RCC 7860 (cell line): ENCODE measurements at places on chromosomes 2 and 18.

DNA sequence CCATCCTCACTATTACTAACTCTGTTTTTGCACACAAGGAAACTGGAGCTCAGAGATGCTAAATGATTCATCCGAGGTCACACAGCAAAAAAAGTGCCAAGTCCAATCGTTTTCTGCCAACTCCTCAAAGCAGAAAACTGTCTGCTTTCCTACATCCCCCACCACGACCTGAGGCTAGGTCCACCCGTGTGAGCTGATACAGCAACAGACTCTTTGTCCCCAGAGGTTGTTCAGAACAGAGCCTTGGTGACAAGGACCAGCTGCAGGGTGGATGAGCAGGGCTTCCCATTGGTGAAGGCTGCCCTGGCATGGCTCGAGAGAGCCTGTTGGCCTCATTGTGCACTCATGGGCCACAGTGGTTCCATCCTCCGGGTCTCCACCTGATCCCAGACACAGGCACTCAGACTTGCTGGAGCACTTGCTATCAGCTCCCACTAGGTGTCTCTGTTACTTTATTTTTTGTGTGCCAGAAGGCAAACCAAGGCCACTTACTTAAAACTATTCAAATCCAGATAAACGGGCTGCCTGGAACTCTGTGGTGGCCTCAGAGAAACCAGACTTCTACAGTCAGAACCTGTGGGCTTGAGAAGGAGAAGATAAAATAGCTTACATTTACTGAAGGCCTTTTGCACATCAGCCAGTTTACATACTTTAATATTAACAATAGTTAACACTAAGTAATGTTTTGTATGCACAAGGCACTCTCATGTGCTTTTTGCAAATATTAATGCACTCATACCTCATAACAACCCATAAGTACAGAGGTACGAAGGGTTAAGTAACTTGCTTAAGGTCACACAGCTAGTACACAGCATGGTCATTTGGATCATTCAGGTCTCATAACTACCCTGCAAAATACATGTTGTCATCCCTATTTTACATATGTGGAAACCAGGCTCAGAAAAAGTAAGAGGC, 62.9 kb upstream of the CTIF start:
- DNase-seq: peak; percentile 62

GRCh38 chr2:157922815-157923214, 46.7 kb upstream of the ACVR1 start:
- DNase-seq: no peak

- DNase-seq: no peak
Observed at GRCh38 chr2:95054016-95054415, 28.5 kb downstream of the MAL start.

DNA sequence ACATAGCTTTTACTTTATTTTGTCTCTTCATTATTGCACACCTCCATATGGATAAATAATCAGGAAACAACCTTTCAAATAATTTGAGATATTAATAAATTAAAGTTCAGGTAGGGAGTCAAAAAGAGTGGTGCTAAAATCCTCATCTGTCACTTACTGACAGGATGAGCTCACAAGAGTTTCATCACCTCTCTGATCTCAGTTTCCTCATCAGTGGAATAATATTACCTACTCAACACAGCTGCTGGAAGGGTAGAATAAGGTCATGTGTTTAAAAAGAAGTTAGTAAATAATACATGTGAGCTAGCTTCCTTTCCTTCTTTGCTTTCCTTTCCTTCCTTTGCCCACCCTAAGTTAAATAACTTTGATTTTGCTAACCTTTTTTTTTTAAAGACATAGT, 61.9 kb downstream of the RDH14 start:
- no peak for DNase-seq

DNA sequence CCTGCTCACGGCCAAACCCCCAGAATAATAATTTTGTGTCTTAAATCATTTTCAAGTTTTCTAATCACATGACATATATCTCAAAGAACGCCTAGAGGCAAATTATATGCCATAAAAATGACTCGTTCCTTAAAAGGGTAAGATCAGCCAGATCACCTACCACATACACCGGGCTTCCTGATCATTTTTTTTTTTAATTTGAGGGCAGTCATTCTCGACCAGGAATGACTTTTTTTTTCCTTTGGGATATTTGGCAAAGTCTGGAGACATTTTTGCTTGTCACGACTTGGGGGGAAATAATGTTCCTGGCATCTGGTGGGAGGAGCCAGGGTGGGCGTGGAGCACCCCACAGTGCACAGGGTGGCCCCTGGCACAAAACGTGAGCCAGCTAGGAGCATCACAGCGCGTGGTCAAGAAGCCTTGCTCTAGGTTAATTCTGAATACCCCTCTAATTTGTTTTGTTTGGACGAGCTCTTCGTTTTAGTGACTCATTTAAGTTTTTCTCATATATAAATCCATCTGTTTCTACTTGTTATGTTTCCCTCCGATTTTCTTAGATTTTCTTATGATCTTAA, 94.9 kb downstream of the TWIST2 start:
- DNase-seq: no peak

DNA sequence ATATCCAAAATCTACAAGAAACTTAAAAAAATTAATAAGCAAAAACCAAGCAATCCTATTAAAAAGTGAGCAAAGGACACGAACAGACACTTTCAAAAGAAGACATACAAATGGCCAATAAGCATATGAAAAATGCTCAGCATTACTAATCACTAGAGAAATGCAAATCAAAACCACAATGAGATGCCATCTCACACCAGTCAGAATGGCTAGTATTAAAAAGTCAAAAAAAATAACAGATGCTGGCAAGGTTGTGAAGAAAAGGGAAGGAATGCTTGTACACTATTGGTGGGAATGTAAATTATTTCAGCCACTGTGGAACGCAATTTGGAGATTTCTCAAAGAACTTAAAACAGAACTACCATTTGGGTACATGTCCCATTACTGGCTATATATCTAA, 128.8 kb upstream of the SESTD1 start:
- no peak for DNase-seq

DNA sequence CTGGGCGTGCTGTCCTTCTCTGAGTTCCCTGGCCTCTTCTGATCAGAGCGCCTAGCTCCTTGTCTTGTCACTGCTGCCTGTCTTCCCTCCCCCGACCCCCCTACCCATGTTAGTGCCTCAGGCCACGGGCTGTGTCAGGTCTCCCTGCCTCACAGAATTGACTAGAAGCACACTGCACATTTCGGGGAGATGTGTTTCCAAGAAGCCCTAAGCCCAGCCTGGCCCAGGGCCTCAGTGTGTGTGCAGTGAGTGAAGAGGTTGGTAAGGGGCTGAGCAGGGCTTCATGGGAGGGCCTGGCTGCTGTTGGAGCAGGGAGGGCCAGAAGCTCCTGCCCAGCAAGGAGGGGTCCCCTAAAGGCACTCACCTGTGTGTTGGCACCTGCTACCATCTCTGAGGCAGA, 13.1 kb downstream of the KCNF1 start:
- DNase-seq: no peak

DNA sequence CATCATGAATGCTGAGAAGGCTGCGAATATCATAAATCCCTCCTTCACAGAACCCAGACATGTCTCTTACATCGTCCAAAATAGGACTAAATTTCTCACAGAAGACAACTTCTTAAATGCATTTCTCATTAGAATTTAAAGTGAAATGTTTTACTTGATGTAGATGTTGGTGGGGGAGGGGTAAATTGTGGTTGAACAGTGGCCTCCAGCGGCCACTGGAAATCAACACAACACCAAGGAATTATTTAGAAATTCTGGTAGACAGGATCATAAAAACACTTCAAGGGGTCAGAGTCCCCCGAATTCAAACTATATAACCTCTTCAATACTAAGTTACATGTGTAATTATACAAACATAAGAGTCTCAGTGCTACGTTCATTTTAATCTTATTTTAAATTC, 135.9 kb downstream of the ABCA12 start:
- no peak for DNase-seq

DNA sequence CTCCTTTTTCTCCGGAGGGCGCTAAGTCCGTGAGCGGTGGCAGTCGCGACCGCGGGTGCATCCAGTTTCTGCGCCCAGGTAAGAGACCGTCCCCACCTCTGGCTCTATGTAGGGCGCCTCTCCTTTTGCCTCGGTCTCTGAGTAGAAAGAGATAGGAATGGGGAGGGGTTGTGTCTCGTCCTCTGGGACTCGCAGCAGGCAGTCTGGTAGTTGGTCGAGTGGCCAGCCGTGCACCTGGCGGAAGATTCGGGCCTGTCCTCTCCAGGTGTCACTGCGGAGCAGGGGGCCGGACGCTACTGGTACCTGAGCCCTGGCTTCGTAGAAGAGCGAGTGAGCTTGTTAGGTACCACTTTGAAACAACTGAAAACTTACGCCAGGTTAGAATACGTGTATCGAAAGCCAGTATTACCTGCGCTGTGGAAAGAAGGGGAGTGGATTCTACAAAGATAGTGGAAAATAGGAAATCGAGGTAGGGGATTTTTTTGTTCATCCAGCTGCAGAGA, 403 bp downstream of the MAP2 start:
- DNase-seq: no peak

- no peak for DNase-seq
Observed at GRCh38 chr2:206863196-206863595, 76.1 kb upstream of the CPO start.

DNA sequence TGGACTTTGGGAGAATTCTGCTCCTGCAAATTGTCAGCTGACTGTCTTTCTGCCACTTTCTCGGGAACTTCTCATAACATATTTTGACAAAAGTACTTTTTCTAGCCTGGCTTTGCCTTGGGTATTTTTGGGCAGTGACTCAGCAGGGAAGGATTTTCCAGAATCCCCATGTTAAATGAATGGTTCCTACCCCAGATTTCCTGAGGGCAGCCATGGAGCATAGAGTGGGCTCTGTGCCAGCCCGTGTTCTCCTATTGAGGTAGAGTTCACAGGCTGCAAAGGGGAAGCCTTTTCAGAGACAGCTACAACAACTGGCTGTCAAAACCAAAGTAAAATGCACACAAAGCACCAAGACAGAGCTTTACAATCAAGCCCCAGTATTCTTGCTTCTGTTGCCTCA, 59.8 kb downstream of the BMP10 start:
- no peak for DNase-seq

GRCh38 chr18:28905509-28905908, 728.6 kb upstream of the CDH2 start:
- peak; percentile 52 for DNase-seq

GRCh38 chr2:105085525-105085924, 47.7 kb downstream of the MRPS9 start:
- no peak for DNase-seq

- DNase-seq: no peak
Observed at GRCh38 chr2:241859017-241859435, 332 bp upstream of the PDCD1 start.

DNA sequence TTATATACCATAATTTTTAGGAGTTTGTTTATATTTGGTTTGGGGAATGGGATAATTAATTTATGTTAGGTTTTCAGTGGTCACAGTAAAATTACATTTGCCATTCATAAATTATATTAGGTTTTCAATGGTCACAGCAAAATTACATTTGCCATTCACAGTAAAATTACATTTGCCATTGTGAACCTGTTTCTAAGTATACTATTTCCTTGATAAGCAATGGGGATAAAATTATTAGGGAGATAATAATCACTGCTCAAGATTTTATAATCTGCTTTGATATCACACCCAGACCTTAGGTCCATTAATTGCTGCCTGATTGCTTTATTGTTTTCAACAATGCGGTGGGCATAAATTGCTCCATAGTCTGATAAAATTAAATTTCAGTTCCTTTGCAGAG, 124.6 kb downstream of the ASXL3 start:
- no peak for DNase-seq

GRCh38 chr2:217277646-217278398, 418.0 kb upstream of the TNP1 start:
- DNase-seq: peak; percentile 82

DNA sequence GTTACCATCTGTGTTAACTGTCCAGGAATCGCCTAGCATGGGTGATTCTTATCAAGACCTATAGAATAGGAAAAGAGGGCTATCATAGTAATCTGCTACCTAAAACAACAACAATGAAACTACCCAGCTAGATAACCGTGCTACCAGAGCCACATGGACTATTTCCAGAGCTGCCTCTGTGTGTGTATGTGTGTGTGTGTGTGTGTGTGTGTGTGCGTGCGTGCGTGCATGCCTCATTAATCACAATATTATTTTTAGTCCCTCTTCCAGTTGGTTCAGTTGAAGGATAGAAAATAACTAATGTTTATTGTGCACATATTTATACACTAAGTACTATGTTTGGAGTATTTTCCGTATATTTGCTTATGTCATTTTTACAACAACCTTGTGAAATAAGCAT, 201.1 kb downstream of the SP3 start:
- DNase-seq: no peak

DNA sequence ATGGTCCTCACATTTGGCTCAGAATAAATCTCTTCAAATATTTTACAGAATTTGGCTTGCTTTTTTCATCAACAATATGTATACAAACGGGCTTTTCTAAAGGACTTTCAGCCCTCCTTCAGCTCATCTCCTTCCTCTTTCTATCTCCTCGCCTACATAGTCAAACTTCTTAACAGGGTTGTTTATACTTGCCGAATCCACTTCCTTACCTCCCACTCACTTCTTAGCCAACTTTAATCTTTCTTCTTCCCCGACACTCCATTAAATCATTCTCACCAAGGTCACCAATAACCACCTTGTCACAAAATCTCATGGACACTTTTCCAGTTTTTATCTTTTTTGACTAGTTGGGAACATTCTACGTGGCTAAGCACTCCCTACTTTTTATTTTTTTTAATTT, 325.2 kb downstream of the PLCL1 start:
- DNase-seq: no peak

GRCh38 chr18:58891776-58892175, 27.1 kb downstream of the ZNF532 start:
- no peak for DNase-seq

GRCh38 chr2:227374158-227374557, 4.9 kb downstream of the TM4SF20 start:
- DNase-seq: no peak

- DNase-seq: no peak
Observed at GRCh38 chr2:28406-28975, 17.8 kb downstream of the FAM110C start.

GRCh38 chr2:48235076-48235475, 294.9 kb upstream of the STON1 start:
- DNase-seq: no peak

DNA sequence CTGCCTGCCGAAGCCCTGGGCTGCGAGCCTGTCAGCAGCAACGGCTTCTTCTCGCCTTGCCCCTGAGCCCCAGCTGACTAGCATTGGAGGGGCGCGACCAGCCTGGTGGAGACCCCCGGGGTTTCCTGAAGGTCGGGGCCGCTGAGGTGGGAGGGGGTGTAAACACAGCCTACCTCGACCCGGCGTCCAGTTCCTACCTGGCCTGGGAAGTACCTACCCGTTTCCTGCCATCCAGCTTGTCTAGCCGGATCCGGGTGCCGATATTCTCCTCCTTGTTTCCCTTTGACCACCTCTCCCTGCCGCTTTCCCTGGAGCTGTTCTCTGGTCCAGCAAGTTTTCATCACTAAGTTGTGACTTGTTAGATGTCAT, 511 bp downstream of the MOB4 start:
- DNase-seq: no peak

- DNase-seq: no peak
Observed at GRCh38 chr2:60602828-60603532, 49.5 kb upstream of the BCL11A start.
